ENCODE measurements at places on chromosomes 5 and 9.
A peak's percentile ranks its signal among the peaks of the same experiment; 100 is the strongest.

- DNase-seq, result peak; percentile 36
Observed at GRCh38 chr5:39716532-39717028, 291.8 kb upstream of the DAB2 start.

GRCh38 chr5:5967944-5968343, 410.4 kb downstream of the MED10 start:
- DNase-seq, result no peak

- DNase-seq, result no peak
Observed at GRCh38 chr9:90019626-90020025, 414.8 kb downstream of the GADD45G start.

DNA sequence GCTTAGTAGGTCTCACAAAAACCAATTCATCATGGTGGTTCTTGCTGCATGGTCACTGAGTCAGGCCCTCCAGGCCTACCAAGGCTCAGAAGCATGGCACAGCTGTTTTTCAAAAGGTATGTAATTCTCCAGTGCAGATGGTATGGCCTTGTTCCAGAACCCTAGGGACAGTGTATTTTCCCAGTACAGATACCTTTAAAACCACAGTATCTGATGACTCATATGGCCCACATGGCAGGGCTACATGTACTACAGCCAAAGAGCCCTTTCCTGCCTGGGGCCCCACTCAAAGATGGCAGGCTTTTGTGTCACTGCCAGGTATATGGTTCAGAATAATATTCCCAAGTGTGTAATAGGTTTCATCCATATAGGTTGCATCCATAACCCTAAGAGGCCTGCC, 16.5 kb downstream of the CSF2 start:
- DNase-seq, result no peak

DNA sequence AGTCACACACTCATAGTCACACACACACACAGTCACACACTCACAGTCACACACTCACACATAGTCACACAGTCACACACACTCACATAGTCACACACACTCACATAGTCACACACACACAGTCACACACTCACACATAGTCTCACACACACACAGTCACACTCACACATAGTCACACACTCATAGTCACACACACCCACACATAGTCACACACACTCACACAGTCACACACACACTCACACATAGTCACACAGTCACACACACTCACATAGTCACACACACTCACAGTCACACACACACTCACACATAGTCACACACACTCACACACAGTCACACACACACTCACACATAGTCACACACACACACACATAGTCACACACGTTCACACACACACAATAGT, 4.1 kb downstream of the OLFM1 start:
- DNase-seq, result no peak

- DNase-seq, result no peak
Observed at GRCh38 chr9:136516191-136516654, 29.6 kb downstream of the NOTCH1 start.

- no peak for DNase-seq
Observed at GRCh38 chr9:137058521-137059234, 4.8 kb upstream of the ENTPD2 start.

DNA sequence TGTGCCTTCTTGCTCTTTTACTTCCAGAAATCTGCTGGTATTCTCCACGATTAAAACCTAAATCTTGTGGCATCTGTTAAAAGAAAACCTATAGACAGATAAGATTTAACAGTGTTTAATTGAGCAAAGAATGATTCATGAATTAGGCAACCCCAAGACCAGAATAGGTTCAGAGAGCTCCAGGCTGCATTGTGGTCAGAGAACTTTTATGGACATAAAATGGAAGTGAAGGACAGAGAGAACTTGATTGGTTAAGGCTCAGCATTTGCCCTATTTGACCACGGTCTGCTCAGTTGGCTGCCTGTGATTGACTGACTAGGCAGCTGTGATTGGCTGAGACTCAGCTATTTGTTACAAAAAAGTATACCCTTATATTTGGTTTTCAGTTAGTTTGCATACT, 10.4 kb upstream of the SLC36A2 start:
- no peak for DNase-seq
